Activated CD8-positive, alpha-beta T cell treated with anti-CD3 and anti-CD28 coated beads, Interleukin-2, amount 10 ng/mL, durations not matched to agents 7 days and 5 days (primary cell): ENCODE measurements at places on chromosomes 3 and 15. TPM values are rescaled to one million over a fixed set of nuclear protein-coding genes. Genes with fewer than 3 reads are reported as not detected.

ZNF770 gene
- total RNA-seq: 34.0 TPM

PPARG gene
- not detected for total RNA-seq

PAK2 gene
- 84.7 TPM for total RNA-seq

PLD1 gene
- 1.1 TPM for total RNA-seq

FEZF2 gene
- total RNA-seq: not detected
